ENCODE measurements at places on chromosomes 5 and 9.

GRCh38 chr5:153084511-153084910, 406.0 kb upstream of the GRIA1 start:
- no peak for DNase-seq

DNA sequence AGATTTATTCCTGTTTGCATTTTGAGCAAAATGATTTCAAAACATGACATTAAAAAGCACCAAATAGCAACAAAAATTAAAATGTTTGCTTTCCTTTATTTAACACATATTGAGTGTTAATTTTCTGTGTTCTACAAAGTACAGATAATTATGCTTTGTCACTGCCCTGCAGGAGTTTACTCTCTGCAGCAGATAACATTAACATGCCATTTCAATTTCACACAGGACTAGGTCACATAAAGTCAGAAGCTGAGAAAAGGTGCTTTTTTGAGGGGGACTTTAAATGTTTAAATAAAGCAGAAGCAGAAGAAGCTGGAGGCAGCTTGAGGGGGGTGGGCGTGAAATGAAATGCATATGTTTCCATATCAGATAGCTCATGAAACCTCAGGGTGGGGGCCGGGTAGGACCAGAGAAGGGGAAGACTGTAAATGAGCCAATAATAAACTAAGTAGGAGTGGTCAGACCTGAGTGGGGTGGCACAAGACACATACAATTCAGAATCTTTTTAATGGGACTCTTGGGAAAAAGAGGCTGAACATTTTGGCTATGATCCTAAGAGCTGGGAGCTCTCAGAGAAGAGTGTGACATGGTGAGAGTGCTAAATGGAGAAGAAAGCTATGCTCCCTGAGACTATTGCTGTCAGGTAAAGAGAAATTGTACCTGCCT, 387.5 kb downstream of the FAM170A start:
- DNase-seq: no peak

DNA sequence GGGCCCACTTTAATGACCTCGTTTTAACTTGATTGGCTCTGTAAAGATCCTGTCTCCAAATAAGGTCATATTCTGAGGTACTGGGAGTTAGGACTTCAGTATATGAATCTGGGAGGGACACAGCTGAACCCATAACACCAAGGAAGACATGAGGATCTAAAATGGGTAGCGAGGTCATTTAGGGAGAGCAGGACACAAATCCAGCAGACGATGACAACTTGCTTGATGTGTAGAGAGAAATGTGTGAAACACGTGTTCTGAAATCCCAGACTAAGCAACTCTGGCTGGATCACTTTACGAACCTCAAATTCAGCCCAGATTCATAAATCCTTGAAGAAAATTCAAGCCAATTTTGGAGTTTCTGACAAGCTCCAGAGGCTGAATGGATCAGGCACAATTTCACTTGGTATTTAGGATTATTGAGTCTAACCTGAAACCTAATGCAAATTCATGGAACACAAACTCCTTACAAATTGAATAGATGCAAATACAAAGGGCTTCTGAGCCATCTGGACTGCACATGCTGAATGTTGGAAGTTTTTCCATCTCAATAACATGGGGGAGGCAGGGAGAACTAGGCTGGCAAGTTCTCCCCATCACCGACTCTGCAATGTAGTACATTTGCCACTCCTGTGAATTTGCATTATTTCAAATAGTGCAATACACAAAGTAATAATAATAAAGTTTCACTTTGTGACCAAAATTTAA, 74.0 kb upstream of the SLC30A5 start:
- no peak for DNase-seq

DNA sequence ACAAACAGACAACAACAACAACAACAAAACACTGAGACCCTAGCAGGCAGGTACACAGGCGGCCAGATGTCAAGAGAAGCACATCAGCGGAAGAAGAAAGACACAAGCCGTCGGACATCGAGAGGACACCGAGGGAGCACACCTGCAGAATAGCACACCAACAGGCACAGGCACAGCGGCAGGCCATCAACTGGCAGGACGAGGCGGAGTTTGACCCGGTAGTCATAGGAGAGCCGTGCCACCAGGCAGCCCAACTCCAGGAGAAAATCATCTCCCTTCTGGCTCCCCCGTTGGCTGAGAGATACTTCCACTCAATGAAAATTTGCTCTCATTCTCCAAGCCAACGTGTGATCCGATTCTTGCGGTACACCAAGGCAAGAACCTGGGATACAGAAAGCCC, 352.1 kb upstream of the IZUMO3 start:
- DNase-seq: no peak

DNA sequence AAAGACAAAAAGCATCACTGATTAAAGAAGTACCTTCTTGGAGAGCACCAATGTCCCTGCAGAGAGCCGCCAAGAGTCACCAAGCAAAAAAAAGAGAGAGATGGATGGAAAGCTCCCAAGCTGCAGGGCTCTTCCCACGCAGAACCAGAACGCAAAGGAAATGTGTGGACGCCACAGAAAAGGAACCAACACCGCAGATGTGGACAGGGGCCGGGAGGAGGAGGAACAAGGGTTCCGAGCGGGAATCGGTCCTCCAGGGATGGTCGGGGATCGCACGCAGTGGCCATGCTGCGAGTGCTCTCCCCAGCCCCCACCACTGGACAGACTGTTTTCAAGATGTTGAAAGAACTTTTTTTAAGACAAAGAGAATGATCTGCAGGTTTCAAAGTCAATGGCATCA, 40.2 kb upstream of the ZNF354A start:
- no peak for DNase-seq

GRCh38 chr5:93580063-93580926, 724 bp downstream of the NR2F1-AS1 start:
- peak; percentile 74 for DNase-seq

GRCh38 chr5:37619353-37619752, 220.5 kb downstream of the GDNF start:
- no peak for DNase-seq

DNA sequence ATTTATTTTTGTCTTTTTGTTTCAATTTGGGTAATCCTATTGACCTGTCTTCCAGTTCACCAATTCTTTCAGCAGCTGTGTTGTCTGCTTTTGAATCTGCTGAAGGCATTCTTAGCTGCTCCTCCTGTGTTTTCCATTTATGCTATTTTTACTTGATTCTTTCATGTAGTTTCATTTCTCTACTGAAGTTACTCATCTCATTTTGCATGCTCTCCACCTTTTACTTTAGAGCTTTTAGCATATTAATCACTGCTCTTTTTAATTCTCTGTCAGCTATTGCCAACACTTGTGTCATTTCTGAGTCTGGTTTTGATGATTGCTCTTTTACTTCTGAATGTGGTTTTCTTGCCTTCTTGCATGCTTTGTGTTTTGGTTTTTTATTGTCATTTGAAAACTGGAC, 496.0 kb upstream of the CLINT1 start:
- no peak for DNase-seq

GRCh38 chr5:51468196-51468595, 84.9 kb downstream of the ISL1 start:
- DNase-seq: no peak

DNA sequence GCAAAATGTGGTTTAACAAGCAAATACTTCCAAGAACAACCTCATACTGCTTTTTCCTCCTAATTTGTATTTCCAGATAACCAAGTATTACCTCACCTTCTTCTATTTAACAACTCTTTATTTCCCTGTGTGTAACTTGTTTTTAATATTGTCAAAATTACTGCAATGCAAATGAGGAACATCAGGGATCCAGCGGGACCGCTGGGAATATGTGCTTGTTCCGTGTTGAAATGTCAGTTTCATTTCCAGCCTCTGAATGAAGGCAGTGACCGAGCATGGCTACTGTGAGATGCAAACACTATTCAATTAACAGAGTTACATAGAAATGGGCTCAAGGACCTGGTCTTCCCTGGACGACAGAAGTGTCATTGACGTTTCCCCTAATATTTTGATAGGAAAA, 110.8 kb upstream of the CTSL start:
- DNase-seq: no peak

- DNase-seq: no peak
Measured at GRCh38 chr9:96327694-96328352, 25.8 kb upstream of the HSD17B3 start.

GRCh38 chr5:110727025-110727314, 499 bp upstream of the TMEM232 start:
- DNase-seq: no peak

DNA sequence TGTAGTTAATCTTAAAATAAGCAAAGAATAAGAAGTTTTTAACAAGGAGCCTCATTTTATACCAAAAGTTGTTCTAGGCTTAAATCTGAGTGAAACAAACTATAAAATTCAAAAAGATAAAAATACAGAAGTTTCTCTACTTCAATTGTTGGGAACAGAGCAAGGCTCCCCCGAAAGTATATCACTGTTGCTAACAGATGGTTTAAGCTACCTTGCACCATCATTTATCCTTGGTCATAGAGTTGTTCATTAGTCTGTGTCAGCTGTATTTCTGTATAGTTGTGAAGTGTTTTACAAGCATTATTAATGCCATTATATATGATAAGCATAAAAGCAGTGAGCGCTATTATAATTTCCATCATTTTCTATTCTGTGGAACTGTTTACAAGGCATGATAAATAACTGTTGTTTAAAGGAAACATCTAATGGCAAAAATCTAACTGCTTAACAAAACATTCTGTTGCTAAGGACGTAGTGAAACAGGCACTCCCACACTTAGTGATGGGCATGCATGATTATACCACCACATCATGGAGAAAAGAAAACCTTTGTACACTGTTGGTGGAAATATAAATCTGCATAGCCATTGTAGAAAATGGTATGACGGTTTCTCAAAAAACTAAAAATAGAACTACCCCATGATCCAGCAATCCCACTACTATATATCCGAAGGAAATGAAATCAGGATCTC, 23.3 kb upstream of the ACO1 start:
- DNase-seq: no peak

DNA sequence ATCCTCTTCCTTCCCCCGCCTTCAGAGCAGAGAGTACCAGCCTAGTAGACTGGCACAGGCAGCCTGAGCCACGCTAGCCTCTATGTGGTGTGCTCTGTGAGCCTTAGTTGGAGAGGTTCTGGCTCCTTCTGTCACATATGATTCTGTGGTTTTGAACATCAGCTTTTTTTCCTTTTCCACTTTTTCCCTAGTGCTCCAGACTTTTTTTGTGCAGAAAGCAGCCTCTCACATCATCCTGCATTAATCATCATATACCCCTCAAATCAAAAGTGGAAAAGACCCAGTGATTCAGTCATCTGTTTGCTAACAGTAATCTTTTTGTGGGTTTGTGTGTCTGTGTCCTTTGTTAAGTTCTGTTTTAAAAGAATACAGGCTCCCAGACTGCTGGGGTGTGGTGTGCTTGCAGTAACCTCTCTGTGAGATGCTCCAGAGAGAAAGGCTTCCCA, 663.9 kb upstream of the RGMB start:
- DNase-seq: no peak

GRCh38 chr9:136441681-136442245, 2.1 kb upstream of the INPP5E start:
- DNase-seq: no peak

GRCh38 chr9:77827104-77827784, 179.1 kb upstream of the GNA14 start:
- no peak for DNase-seq

DNA sequence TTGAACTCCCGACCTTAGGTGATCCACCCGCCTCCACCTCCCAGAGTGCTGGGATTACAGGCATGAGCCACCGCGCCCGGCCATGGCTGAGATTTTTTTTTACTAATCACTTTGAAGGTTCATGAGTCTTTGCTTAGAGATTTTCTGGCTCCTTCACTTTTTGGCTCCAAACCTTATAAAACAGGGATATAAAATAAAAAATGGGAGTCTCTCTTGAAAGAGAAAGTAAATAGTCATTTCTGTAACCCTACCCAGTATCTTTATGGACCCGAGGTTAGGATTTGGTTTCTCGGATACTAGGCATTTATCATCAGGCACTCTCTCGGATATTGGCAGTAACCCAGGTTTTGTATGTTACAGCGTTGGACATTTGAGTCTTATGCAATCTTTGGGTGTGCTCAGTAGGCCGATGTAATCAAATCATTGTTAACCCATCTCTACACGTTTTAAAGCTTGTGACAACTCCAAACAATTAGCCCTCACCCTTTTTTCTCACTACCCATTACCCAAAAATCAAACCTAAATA, 25.3 kb downstream of the STXBP1 start:
- DNase-seq: no peak

DNA sequence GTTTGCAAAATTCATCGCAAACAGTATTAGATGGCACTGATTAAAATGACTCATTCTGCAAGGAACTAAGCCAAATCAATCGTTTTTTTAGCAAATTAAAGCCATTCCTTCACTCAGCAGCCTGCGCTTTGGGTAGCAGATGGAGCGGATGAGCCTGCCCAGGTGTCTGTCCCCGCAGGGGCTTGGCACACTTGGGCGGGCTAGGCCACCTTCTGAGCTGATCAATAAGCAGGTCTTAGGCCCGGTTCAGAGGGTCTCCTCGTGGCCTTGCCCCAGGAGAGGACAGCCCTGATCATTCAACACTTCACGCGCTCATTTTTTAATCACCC, 78.0 kb upstream of the FCN1 start:
- no peak for DNase-seq

- DNase-seq: no peak
Measured at GRCh38 chr9:16768816-16769215, 101.7 kb downstream of the BNC2 start.

GRCh38 chr5:132949136-132949535, 14.3 kb downstream of the AFF4 start:
- DNase-seq: no peak

DNA sequence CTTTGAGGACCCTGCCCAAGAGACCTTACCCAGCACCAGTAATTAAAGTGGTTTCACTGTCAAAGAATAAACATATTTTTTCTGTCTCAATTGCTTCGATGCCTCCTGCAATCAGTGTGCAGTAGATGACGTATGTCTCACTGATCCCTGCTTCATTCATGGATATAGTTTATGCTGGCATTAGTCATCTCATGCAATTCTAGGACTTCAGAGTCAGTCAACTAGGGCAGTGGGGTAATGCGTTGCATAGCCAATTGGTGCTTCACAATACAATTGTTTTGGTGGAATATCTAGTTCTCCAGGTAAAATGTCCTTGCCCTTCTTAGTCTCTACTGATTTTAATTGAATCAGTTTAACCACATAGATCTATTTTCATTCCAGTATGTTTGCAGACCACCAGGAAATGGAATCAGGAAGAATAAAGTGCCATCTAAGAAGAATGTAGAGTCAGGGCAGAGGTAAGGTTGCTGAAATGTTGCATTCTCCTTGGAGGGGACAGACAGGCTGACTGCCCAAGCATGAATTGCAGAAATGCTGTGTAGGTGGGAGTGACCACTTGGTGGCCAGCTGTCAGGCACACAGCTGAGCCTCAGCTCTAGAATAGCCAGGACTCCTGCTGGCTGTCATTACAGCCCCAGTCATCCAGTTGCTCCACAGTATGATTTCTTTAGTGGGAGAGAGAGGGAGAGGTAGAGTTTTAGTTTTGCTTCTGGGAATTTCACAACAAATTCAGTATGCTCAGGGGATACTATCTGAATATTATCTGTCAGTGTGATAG, 73.5 kb upstream of the MEGF10 start:
- DNase-seq: no peak
